ENCODE measurements at places on chromosomes 4 and X.

DNA sequence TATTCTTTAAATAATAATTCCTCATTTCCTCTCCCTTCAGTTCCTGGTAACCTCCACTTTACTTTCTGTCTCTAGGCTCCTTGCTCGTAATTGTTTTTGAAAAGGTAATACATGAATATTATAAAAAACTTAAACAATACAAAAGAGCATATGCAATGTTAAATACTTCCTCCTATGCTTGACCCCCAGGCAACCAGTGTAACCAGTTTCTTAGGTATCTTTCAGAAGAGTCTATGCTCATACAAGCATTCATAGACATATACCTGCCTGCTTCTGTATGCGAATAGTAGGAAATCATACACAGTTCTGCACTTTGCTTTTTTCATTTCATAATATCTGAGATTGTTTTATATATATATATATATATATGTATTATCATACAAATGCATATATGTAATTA is 2.6 kb upstream of the MID2 start:
- no peak for DNase-seq

- no peak for DNase-seq
These were observed 4.3 kb upstream of the FGG start for GRCh38 chr4:154616731-154617130.

DNA sequence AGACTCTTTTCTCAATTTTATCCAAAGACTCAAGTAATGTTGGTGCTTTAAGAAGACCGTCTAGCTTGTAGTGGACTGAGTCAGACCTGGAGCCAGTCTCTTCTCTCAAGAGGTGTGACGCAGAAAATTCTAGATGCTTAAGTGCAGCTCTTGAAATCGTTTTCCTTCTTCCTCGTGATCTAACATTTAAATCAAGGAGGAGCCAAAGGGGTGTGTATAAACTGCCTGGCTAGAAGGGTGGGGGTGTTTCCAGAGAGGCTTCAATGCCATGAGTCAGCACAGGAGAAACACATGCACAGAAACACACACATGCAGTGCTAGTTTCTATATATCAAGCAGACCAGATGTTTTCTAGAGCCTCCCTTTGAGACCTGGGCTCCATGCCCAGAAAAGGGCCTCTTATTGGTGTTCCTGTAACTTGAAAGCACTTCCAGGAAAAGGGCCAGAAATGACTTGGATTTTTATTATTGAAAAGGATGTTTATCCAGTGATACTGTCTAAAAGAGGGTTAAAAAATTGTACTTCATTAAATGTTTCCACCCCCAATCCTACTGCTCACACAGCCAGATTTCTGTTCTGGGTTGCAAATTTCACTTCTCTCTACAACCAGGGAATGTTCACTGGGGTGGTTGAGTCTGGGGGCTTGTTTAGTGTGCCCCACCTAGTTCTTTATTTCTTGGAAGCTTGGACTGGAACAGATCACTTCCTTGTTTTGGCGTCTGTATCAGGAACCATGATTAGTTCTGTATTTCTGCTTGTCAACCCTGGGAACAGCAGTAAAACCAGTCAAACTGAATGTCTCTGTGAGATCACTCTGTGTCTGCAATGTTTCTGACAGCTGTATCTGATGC is at the start of gene CLIC2:
TSS of gene CLIC2 (minus strand) at position 129 of the 851 bp plus-strand sequence. CDS start 187 bp downstream, outside the sequence.
- DNase-seq, result no peak

- DNase-seq, result no peak
These were observed 7.6 kb downstream of the TIGD4 start for GRCh38 chr4:152771741-152772533.

GRCh38 chrX:72238183-72238582 is 644 bp downstream of the ERCC6L start:
- no peak for DNase-seq

All from stimulated activated CD4-positive, alpha-beta T cell treated with anti-CD3 and anti-CD28 coated beads, Interleukin-1b, Interleukin-23, amount 100 ng/mL, for 1 hour (primary cell).